ENCODE measurements at places on chromosomes 5 and 9.

- DNase-seq, result no peak
These were observed 173.8 kb downstream of the MAST4 start for GRCh38 chr5:66769839-66770617.

DNA sequence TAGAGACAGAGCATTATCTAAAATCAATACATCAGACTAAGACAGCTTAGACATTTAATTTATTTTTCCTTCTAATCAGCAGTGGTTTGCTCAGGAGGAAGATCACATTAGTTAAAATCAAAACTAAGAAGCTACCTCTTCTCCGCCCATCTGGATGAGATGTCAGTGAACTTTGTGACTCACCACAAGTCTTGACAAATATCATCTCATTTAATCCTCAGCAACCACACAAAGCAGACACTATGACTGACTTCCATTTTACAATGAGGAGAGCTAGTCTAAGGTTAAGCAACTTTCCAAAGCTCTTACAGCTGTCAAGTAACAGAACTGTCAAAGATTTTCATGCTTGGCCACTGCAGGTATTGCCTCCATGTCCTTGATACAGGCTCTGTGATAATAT lies 289.5 kb downstream of the DEPDC1B start:
- DNase-seq, result no peak

GRCh38 chr5:458547-459353 lies 15.8 kb downstream of the EXOC3 start:
- no peak for DNase-seq

DNA sequence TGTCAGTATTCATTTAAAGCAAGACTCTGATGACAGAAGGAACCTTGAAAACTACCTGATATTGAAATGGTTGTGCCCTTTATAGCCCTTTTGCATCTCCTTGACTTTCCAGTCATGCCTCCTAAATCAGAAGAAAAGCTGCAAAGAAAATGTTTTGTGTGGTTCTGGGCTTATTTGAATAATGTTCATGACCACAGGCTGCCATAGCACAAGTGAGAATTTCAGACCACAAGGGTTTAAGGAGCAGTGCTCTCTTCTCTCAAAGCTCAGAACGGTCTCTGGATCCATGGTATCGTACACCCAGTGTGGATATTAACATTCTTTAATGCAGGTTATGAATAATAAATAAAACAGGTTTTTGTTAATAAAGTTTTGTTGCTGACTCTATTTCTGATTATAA lies 54.2 kb downstream of the GPR107 start:
- DNase-seq, result no peak

DNA sequence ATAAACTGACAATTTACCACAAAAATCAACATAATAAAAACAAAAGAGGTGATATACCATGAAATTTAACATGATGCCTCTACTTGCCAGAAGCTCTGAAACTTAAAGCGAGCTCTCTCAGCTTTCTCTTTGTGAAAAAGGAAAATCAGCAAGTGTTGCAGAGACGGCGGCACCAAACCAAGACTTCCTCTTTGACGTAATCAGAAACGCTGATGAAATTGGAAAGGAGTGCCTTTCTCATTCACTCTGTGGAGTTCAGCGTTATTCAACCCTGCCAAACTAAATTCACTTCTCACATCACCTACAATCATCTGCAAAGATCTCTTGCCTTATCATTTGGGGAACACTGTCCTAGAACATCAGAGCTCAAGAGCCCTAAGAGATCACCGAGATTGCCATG lies 32.2 kb downstream of the ANXA6 start:
- DNase-seq, result no peak

- no peak for DNase-seq
These were observed 39.2 kb downstream of the TSTD2 start for GRCh38 chr9:97593960-97594359.

DNA sequence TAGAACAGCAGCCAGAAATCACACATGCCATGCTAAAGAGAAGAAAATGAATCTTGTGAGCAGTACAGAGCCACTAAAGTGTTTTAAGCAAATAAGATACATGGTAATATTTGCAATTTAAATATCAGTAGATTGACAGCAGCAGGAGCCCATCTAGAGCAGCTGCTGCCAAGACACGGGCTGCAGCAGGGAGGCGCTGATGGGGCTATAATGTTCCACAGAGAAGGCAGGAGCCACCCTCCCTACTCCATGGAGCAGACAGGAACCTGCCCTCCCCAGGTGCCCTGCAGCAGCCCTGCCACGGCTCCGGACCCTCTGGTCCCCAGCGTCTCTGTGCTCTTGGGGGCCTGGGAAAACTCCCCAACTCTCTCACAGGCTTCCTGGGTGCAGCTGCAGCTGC lies 224.1 kb upstream of the ISL1 start:
- no peak for DNase-seq

GRCh38 chr9:132015866-132016265 lies 63.8 kb downstream of the MED27 start:
- no peak for DNase-seq

GRCh38 chr5:120456006-120456405 lies 8.1 kb upstream of the PRR16 start:
- DNase-seq, result no peak

GRCh38 chr9:101514071-101514470 lies 19.6 kb upstream of the RNF20 start:
- DNase-seq, result no peak

- no peak for DNase-seq
These were observed 3.9 kb downstream of the LCN8 start for GRCh38 chr9:136754059-136754572.

DNA sequence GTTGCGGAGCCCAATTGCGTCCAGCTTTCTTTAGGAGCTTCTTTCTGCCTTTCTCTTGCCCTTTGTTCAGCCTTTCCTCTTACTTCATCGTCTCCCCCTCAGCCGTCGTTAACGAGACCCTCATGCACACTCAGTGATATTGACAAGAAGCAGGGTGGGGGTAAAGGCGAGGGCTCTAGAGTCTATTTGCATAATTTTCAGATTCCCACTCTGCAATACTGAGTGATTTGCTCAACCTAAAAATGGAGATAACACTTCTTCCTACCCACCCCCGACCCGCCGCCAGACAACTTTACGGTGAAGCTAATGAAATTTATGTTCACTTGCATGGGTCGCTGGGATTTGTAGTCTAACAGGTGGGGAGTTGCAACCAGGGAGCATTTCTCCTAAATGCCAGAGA lies 1.3 kb upstream of the TBC1D2 start:
- no peak for DNase-seq

- DNase-seq, result no peak
These were observed 22.7 kb upstream of the ANKRD34B start for GRCh38 chr5:80592761-80593160.

DNA sequence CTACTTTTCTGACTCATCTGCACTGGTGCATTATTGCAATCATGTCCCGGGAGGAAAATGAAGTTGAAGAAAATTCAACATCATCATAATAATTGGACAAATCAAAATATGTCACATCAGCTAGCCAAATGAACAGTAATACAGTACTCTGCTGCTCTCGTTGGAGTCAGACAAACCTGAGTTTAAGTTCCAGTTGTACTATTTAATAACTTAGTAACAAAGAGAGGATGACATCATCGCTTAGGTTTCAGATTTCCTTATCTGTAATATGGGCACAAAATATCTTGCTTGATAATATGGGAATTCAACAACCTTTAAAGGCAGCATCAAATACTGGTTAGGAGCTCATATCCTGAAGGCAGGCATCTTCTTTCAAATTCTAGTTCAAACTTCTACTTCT lies 1248.9 kb upstream of the ACO1 start:
- DNase-seq, result no peak

DNA sequence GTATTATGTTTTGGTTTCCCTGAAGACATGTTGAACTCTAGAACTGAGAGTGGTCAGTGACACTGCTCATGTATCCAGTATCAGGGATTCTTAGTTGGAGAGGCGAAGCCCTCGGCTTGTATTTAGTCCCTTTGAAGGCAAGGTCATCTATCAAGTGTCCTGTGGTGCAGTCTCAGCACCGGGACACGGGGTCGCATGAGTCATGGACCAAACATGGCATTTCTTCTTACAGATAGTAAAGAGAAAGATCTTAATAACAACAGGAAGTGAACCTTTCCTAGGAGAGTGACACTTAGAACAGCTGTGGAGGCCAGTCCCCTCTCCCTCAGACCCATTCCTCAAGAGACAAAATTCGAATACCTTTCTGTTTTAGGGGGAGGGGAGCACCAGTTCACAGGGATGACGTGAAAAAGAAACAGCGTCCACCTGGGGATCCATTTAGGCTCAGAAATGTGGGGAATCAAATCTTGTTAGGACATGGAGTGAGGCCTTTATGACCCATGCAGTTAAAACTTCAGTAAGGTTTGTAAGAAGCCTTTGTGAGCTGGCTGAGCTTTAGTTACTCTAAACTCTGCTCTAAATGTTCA lies 86.5 kb downstream of the ADGRV1 start:
- DNase-seq, result no peak

- DNase-seq, result no peak
These were observed 2.7 kb downstream of the ASTN2 start for GRCh38 chr9:117412006-117412715.

DNA sequence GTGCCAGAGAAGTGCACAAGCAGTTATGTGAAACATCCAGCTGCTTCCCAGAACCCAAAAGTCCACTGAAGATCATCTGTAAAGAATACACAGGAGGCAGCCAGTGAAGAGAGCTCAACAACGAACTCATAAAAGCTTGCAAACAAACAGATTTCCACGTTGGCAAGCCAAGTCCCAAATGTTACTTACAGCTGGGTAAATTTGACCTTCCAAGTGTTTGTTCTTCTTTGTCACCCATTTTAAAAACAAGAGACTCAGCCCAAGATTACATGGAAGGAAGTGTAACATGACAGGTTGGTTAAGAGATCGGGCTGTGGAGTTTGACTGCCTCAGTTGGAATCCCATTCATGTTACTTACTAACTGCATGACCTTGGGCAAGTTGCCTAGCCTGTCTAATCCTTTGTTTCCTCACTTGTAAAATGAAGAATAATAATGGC lies 174.9 kb upstream of the PAPPA start:
- no peak for DNase-seq

- no peak for DNase-seq
These were observed 160.2 kb upstream of the FTMT start for GRCh38 chr5:121691478-121691877.

GRCh38 chr9:104686081-104686480 lies 8.2 kb upstream of the OR13D1 start:
- no peak for DNase-seq

GRCh38 chr9:79129865-79130480 lies 441.8 kb upstream of the TLE4 start:
- DNase-seq, result peak; percentile 2

- DNase-seq, result no peak
These were observed 140.7 kb upstream of the SLC28A3 start for GRCh38 chr9:84481231-84481630.

GRCh38 chr9:19493174-19493811 lies 84.5 kb downstream of the ACER2 start:
- DNase-seq, result no peak

DNA sequence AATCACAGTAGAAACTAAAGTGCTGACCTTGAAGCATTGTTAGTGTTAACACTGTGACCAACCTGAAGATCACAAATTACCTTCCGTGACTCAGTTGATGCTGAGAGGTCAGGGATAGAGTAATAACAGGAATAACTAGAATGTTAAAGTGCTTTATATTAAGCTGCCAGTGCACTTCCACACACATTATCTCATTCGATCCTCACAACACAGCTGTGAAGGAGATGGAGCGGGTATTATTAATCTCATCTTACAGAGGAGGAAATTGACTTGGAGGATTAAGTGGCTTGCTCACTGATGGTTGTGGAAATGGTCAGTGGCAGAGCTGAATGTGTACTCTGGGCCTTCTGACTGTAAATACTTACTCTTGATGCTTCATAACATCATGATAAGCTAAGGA lies 252.5 kb upstream of the DMRT1 start:
- DNase-seq, result no peak

DNA sequence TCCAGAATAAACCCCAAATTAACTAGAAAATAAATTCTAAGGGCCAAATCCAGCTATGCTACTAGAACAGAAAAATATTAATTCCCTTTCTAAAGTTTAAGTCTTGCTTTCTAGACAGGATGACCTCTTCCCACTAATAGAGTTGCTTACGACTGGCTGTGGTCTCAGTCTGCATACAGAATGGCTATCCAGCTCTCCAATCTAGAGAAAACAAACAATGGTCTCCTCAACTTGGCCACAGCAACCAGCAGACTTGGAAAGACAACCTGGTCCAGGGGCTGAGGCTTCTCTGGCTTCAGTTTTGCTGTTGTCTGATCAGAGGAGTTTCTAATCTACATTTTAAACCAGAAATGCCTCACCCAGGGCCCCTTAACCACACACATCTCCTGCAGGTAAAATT lies 28.9 kb downstream of the RASEF start:
- DNase-seq, result no peak

GRCh38 chr9:26561928-26562327 lies 330.7 kb downstream of the CAAP1 start:
- no peak for DNase-seq

GRCh38 chr9:88530051-88530450 lies 4.9 kb upstream of the NXNL2 start:
- DNase-seq, result no peak
